Naive thymus-derived CD4-positive, alpha-beta T cell (primary cell): ENCODE measurements at places on chromosomes 12 and 14. TPM values are rescaled to one million over a fixed set of nuclear protein-coding genes. Genes with fewer than 3 reads are reported as not detected.

DNA sequence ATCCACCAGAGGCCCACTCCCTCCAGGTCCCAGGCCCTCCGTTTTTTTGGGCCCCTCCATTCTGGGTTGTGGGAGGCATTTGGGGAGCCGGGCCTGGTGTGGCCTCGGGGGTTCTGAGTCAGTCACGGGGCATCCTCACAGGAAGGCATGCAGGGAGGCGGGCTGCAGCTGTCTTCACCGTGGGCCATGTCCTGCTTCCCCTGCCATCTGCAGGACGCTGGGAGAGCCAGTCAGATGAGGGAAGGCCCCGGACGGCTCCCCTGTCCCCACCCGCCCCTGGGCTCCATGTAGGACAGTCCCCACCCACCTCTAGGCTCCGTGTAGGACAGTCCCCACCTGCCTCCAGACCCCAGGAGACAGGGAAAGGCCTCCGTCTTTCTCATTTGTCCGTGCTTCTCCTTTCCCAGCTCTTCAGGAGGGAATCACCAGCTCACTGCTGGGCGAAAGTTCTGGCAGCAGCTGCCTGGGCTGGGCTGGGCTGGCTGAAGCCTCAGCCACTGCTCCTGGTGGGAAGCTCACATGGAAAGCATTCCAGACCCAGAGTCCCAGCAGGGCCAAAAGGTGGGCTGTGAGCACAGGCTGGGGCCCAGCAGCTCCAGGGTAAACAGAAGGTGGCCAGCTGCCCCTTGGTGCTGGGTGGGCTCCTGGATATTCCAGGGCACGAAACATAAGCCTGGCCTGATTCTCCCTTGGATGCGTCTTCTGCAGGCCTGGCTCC lies 217.8 kb downstream of the KIF26A start:
- no peak overlapping the region for H3K27ac ChIP-seq
- no peak overlapping the region for H3K4me3 ChIP-seq
- H3K27me3 ChIP-seq: no peaks in the 10 kb centered on the region
- DNase-seq: no peak
- no peaks in the 10 kb centered on the region for H3K4me1 ChIP-seq
- no peaks in the 10 kb centered on the region for H3K36me3 ChIP-seq

Gene LIN7A
- not detected for polyA plus RNA-seq

- H3K4me3 ChIP-seq: no peak overlapping the region
- no peak for DNase-seq
- H3K27ac ChIP-seq: no peak overlapping the region
These were observed 1.3 kb downstream of the SP7 start for GRCh38 chr12:53334822-53335221.

GRCh38 chr12:24544368-24544767 lies 404.5 kb downstream of the BCAT1 start:
- H3K36me3 ChIP-seq: no peaks in the 10 kb centered on the region
- no peak for DNase-seq
- no peak overlapping the region for H3K4me3 ChIP-seq
- H3K27ac ChIP-seq: no peak overlapping the region
- H3K27me3 ChIP-seq: no peaks in the 10 kb centered on the region
- H3K4me1 ChIP-seq: no peaks in the 10 kb centered on the region

Gene KRT2
- polyA plus RNA-seq: 4.7 TPM

Gene ANO2
- not detected for polyA plus RNA-seq
